ENCODE measurements at places on chromosomes 4 and X. TPM values are rescaled to one million over a fixed set of nuclear protein-coding genes. Genes with fewer than 3 reads are reported as not detected.

CXorf51A gene
- total RNA-seq = not detected

SPANXN5 gene
- not detected for total RNA-seq

F11 gene
- total RNA-seq = not detected

NUDT10 gene
- total RNA-seq = 6.3 TPM

TKTL2 gene
- not detected for total RNA-seq

PCSK1N gene
- total RNA-seq = 2.9 TPM

KLHL15 gene
- 8.9 TPM for total RNA-seq

UGT2B10 gene
- total RNA-seq = not detected
